ENCODE measurements at places on chromosomes 3 and 15.

DNA sequence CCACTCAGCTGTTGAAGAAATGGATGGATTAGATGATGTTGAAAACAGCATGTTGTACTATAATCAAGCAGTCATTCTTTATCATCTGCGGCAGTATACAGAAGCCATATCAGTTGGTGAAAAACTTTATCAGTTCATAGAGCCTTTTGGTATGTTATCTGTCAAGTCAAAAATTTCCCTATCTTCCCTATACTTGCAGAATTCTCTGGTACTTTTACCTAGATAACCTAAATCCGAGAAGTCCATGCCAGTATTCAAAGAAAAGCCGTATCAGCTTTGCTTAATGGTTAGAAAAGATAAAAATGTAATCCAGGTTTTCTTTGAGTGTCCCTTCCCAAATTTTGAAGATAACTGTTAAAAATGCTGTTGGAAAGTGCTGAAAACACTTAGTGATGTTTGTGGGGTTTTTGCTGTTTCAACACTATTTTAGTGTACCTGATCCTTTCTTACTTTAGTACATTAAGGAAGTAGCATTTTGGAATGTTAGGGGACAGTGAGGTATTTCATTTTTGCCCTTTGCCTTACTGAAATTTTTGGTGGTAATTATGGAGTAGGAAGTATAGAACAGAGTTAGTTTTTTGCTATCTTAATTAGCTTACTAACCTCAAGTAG lies 23.8 kb downstream of the CNOT10 start:
- DNase-seq, result no peak

GRCh38 chr3:186315581-186316354 lies 46.3 kb downstream of the DGKG start:
- no peak for DNase-seq

DNA sequence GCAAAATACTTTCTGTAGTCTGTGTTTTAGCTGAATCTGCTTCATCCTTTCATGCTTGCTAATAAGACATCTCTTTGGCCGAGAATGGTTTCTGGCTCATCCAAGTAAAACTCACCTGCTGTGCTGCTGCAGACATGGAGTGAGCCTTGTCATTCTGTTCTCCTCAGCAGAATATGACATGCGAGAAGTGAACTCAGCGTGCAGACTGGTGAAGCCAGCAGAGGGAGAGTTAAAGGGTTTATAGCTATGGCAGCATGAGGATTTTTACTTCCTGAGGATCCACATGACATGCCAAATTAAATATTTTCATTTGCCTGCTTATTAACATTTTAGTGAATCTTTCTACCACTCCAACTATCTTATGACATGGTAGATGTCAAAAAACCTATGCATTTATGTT lies 658.4 kb upstream of the NECTIN3 start:
- no peak for DNase-seq

- no peak for DNase-seq
Observed at GRCh38 chr3:59809016-59809415, 759.2 kb upstream of the CFAP20DC start.

GRCh38 chr3:16294844-16295243 lies 29.8 kb downstream of the OXNAD1 start:
- DNase-seq, result no peak

DNA sequence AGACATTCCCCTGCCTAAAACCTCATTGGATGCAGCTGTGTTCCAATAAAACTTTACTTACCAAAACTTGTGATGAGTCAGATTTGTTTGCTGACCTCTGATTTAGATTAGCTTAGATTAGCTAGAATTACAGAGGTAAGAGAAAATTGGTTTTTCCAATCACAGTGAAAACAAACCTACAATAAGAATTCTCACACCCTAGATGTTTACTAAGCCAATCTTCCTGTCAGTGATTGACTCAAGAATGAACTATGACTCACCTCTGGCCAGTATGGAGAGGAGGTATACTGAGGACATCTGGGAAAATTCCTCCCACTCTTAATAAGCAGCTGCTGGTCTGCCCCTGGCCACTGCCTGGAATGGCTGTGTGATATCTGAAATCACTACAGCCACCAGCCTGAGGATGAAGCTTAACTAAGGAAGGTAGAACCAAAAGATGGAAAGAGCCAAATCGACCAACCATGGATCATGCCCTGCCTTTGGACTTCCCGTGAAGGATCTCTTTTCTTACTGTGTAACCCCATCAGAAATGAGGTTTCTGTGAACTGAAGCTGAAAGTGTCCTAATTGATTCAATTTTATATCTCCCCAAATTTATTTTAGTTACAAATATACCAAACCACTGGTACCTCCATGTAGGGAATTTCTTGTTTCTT lies 19.0 kb upstream of the GHSR start:
- DNase-seq, result no peak

DNA sequence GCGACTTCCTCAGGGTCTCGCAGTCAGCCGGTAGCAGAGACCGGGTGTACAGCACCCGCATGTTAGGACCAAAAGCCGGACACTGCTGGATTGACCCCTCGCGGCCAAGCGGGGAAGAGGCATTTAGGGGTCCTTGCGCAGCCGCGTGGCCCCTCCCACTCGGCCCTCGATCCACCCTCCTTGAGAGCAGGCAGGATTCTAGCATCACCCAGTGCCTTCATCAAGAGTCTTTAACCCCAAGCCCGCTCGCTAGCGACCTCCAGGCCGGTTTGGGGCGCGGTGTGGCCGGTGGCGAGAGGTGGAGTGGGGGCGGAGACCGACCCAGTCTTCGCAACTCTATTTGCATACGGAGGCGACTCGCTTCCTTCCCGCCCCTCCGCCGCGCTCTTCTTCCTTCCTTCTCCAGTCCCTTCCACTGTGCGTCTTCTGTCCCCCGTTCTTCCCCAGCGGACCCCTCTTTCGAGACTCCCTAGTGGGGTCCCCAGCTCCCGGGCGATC lies at the start of gene ST6GAL1:
ST6GAL1 (plus strand) TSS at position 384 of the 498 bp plus-strand sequence. CDS start 112,178 bp downstream, outside the sequence.
- peak; percentile 66 for DNase-seq

DNA sequence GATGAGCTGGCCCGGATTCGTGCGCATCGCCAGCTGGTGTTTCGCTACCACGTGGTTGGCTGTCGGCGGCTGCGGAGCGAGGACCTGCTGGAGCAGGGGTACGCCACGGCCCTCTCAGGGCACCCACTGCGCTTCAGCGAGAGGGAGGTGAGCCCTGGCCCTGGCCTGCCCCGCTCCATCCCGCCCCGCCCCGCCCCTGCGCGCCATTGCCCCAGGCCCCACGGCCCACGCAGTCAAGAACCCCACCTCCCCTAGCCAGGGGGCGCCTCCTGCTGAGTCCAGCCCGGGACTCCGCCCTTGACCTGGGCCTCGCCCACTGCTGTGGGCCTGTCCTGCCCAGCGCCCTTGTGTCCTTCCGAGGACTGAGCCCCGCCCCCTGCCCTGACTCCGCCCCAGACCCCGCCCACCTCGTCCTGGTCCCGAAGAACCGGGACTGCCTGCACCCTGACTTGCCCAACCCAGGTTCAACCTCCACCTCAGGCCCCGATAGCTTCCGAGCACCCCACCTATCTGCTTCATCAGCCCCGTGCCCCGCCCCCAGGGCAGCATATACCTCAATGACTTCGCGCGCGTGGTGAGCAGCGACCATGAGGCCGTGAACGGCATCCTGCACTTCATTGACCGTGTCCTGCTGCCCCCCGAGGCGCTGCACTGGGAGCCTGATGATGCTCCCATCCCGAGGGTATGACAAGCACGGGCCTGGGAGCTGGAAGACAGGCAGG lies 14.8 kb downstream of the NT5DC2 start:
- DNase-seq, result no peak

Measured in CD4-positive, alpha-beta T cell treated with Interleukin-6 at 100 ng/mL for 8 hours (primary cell).